Activated T-cell treated with anti-CD3 and anti-CD28 coated beads, Interleukin-2, amount 50 U/mL, for 72 hours (primary cell): ENCODE measurements at places on chromosomes 1 and 21.
A peak's percentile ranks its signal among the peaks of the same experiment; 100 is the strongest.

DNA sequence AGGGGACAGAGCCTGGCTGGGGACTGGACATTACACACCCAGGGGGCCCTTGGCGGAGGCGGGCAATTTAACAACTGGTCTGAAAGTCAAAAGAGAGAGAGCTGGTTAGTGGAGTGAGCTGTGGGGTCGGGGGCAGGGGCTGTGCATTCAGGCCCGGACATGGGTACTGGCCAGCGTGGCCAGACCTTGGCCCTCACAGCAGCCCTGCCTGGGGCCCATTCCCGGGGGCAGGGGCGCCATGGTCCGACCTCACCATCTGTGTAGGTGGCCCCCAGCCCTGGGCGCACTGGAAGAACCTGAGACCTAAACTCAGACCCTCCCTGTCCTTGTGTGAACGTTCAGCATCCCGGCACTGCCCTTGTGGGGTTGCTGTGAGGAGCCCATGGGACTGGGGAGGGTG is 5.0 kb downstream of the CLDN19 start:
- no peak for DNase-seq

DNA sequence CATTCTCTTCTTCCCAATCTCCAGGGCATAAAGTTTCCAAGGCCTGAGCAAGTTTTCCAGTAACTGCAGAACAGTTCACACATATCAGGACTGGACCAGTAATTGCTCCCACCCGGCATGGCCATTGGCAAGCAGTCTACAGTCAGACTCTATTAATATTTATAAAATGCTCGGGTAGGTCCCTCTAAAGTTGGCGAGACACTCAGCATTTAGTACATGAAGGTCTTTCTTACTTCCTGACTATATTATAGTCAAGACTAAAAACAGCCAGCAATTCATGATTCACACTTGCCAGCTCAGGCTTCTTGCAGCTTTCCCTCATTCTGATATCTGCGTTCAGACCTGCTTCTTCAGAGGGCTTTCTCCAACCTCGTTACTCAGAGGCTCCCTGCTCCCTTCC is 25.4 kb downstream of the GADD45A start:
- no peak for DNase-seq

- DNase-seq, result no peak
Observed at GRCh38 chr1:36432616-36433015, 17.6 kb downstream of the OSCP1 start.

DNA sequence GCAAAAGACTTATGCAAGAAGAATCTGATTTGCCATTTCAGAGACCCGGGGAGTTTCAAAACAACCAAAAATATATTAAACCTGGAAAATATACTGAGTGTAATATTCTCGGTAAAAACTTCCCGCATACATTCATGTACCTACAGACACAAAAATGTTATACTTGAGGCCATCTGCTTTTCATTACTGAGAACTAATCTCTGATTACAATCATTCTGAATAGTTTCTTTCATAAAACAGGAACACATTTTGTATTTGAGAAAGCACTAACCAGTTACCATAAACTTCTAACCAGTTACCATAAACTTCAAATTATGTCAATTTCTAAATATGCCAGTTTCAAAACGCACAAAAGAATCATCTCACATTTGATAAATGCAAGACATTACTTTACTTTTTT is 7.8 kb downstream of the ZNHIT6 start:
- DNase-seq, result no peak

- peak; percentile 86 for DNase-seq
Observed at GRCh38 chr1:149888247-149888998, 10.9 kb upstream of the BOLA1 start.

GRCh38 chr1:101683561-101683960 is 313.2 kb downstream of the OLFM3 start:
- DNase-seq, result no peak

GRCh38 chr1:160774886-160775719 is 20.9 kb upstream of the LY9 start:
- DNase-seq, result no peak

GRCh38 chr1:33966346-33967141 is 102.7 kb downstream of the HMGB4 start:
- no peak for DNase-seq

DNA sequence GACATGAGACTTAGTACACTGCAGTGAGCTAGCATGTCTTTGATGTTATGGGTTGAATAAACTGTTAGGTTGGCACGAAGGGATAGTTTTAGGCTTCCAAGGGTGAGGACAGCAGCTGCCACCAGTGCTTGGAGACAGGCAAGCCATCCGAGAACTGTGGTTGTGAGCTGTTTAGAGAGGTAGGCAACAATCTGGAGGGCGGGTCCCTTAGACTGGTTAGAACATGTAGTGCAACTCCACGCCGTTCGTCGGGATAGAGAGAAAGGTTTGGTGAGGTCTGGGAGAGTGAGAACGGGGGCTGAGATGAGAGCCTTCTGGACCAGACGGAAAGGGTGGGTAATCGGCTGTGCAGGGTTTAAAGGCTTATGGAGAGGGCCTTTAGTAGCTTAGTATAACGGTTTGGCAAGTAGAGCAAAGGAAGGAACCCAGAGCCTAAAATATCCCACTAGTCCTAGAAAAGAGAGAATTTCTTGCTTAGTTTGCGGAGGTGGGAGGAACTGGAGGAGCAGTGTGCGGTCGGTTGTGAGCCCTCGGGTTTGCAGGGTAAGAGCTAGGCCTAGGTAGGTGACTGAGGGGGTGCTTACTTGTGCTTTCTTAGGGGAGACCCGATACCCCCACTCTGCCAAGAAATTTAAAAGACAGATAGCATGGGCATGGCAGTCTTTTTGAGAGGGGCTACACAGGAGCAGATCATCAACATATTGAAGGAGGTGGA is 72.8 kb downstream of the CNST start:
- no peak for DNase-seq

DNA sequence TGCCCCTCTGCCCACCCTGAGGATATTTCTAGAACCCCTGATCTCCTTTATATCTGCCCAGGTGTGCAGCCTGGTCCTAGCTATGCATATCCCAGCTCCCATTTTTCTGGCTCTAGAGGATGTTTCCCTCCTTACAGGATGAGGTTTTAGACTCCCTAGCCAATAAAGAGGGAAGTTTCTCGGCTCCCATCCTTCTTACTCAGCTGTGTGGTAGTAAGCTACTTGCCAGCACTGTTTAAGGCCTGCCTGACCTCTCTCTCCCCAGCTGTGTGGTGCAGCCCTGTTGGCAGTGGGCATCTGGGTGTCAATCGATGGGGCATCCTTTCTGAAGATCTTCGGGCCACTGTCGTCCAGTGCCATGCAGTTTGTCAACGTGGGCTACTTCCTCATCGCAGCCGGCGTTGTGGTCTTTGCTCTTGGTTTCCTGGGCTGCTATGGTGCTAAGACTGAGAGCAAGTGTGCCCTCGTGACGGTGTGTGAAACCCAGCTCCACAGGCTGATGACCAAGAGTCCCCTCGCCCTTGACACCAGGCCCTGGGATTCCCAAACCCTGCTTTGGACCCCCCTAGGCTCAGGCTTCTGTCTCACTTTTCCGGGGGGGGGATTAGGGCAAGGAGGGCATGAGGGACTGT is 7.8 kb upstream of the P3R3URF start:
- DNase-seq, result no peak

- DNase-seq, result no peak
Observed at GRCh38 chr1:172381946-172382345, 38.5 kb upstream of the C1orf105 start.

- DNase-seq, result no peak
Observed at GRCh38 chr1:67672260-67672803, 12.7 kb upstream of the GADD45A start.

DNA sequence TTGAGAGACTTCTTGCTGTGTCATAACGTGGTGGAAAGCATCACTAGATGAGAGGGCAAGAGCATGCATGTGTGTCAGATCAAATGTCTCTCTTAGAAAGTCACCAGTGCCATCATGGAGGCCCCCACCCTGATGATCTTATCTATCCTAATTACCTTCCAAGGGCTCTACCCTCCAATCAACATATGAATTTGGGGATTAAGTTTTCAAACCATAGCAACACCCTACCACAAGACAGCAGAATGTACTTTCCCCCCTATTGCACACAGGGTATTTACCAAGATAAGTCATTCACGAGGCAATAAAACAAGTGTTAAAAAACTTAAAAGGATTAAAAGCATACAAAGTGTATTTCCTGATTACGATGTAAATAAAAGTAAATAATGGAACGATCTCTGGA is 515.6 kb downstream of the LMO4 start:
- DNase-seq, result no peak

DNA sequence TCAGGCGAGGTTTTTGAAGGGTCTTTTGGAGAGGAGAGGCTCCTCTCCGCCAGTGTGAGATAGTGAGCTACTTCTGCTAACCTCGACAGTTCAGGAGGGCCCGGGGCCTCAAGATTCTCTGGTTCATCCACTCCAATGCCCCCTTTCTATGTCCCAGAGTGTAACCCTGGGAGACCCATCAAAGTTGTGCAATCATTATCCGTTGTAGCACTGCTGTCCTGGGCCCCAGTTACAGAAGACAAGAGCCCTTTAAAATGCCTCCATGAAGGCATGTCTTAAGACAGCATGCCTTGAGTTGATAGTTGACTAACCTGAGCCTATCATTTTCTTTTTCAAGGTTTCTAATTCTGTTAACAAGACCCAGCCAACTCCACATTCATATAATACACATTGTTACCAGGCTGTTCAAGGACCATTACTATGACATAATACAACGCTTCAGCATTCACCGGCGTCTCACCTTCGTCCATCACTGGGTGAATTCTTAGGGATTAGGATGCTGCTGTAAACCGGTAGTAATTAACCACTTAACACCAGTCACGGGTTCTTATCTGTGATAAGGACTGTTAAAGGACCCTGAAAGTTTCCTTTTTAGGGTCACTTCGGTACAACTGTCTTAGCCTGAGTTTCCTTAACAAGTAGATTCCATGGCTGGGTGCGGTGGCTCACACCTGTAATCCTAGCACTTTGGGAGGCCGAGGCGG is 37.4 kb upstream of the CDC42BPA start:
- no peak for DNase-seq

DNA sequence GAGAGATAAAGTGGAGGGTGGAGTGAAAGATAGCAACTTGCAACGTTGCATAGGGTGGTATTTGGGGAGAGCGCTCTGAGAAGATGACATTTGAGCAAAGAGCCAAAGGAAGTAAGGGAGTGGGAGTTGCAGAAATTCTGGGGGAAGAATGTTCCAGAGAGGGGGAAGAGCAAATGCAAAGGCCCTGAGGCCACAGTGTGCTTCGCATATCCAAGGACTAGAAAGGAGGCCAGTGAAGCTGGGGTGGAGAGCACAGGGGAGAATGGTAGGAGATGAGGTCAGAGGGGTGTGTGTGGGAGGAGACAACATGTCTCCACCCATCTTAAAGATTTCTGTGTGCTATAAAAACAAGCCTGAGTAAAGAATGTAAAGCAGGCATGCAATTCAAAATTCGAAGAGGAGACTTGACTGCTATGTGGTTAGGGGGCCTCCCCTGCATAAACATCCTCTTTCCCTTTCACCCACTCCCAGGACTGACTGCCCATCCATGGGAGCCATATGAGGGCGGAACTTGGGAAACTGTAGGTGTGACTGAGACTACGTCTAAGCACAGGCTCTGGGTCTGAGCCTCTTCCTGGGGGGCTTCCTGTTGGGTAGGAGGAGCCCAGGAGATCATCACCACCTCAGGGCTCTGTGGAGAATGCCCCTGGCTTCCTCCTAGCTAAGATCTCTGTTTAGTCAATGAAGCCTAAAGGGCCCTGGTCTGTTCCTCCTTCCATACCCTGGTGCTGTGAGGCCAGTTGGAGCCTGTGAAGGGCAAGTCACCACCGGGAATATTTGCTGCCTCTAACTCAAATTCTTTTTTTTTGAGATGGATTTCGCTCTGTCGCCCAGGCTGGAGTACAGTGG is 2.9 kb upstream of the CLIC4 start:
- DNase-seq, result peak; percentile 20

DNA sequence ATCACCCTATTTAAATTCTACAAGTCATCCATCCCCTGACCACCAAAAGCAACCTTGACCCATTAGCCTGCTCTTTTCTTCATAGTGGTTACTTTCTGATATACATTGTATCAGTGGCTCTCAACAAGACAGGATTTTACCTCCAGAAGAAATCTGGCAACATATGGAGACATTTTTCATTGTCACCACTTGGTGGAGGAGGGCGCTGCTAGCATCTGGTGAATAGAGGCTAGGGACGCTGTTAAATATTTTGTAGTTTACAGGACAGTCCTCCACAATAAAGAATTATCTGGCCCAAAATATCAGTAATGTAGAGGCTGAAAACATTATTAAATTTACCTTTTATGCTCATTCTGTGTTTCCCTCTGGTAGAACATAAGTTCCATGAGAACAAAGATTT is 6.1 kb downstream of the HSPA13 start:
- no peak for DNase-seq

GRCh38 chr1:243341074-243341473 is 85.2 kb downstream of the SDCCAG8 start:
- DNase-seq, result no peak

GRCh38 chr1:111971396-111971795 is 18.1 kb downstream of the KCND3 start:
- no peak for DNase-seq

DNA sequence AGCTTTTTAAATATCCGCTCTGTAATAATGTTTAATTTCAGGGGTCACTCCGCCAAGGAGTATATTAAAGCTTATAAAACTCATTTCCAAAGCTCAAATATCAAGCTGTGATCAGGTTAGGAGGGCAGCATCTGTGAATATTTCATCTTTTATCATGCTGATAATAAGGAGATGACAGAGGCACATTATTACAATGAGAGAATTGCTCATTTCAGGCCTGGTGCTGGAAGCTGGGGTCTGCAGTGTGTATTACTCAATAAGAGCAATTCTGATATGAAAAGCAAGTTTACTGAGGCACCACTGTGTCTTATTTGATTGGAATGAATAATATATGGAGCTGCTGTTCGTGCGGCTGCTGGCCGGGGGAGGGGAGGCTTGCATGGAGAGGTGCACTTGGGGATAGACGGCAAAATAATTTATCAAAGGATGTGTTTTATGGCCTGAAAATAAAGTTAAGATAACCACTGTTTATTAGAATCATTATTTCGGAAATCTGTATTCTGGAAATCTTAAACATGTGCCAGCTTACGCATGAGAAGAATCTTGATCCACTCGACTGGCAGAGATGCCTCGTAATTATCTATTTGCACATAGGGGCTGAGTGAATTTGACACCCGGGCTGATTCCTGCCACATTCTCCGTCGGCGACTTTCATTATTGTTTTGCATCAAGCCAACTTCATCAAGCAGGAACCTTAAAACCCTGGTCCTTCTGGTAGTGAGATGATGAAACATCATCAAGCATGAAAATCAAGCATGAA is 173.2 kb downstream of the RRAGC start:
- DNase-seq, result no peak

GRCh38 chr1:216824511-216824910 is 101.3 kb upstream of the ESRRG start:
- DNase-seq, result no peak

DNA sequence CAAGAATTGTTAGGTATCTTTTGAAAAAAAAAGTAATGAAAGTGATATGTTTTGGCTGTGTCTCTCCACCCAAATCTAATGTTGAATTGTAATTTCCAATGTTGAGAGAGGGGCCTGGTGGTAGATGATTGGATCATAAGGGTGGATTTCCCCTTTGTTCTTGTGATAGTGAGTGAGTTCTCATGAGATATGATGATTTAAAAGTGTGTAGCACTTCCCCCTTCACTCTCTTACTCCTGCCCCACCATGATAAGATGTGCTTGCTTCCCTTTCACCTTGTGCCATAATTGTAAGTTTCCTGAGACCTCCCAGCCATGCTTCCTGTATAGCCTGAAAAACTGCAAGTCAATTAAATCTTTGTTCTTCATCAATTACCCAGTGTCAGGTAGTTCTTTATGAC is 70.7 kb downstream of the XCL2 start:
- no peak for DNase-seq

- no peak for DNase-seq
Observed at GRCh38 chr1:53246261-53247134, 8.2 kb upstream of the MAGOH start.
